ENCODE measurements at places on chromosomes 16 and 17. TPM values are rescaled to one million over a fixed set of nuclear protein-coding genes. Genes with fewer than 3 reads are reported as not detected.

CACNA1G gene
- total RNA-seq = 0.31 TPM

GRCh38 chr17:66353937-66354401 is 51.6 kb downstream of the PRKCA start:
- DNase-seq = no peak

BCKDK gene
- total RNA-seq = 20.3 TPM

TBC1D3E gene
- not detected for total RNA-seq

- DNase-seq = peak; percentile 19
These were observed 15.2 kb downstream of the MRM3 start for GRCh38 chr17:797236-797840.

- DNase-seq = no peak
These were observed 813 bp upstream of the THAP11 start for GRCh38 chr16:67841198-67841815.

EFTUD2 gene
- total RNA-seq = 93.3 TPM

GRCh38 chr17:8532021-8532420 is 96.3 kb downstream of the NDEL1 start:
- DNase-seq = no peak

SLFN12 gene
- 27.4 TPM for total RNA-seq

DNA sequence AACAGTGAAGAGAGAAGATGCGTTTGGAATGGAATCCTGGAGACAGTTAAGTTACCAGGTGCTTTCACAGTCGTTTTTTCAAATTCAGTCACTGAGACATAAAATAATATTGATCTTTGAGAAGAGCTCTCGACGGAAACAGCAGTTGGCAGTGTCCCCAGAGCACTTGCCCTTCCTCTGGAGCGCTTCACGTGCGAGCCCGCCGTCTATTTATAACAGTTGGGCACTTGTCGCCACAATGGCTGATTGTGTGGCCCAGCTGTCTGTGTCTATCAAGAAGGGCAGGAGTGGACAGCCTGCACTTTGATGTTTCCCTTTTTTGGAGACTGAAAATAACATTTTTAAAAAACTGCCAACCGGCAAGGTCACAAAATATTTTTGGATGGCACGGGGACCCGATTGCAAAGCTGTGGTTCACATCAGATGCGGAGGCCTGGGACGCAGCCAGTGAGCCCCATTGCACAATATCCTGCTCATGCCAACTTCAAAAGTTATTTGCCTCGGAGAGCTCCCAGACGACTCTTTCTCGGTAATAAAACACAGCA is 62.9 kb downstream of the ADCY9 start:
- DNase-seq = peak; percentile 85

DNA sequence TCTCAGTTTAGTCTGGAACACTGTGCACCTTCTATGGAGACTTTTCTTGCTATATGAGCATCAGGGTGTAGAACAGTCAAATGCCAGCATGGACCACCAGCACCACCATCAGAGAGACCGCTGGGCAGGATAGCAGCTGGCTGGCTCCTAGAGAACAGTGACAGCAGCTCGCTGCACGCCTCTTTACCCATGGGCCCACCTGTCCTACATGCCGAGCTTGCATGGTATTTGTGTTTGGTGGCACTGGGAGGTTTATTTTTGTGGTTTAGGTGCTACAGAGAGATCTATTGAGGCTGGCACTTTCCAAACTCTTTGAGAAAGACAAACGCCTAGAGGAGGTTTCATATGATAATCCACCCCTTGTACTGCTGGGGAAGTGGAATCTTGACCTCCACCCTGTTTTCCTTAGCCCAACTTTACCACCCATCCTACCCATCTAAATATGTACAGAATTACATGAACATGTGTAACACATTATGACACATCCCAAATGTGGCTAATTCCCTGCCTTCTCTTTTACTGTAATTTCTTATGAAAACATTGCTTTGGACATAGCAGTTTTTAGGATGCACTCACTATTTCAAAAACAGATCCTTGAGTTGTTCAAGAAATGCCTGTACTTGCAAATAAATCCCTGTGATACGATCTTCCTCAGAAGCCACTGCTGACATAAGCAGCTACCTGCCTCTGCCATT is 46.3 kb downstream of the COG7 start:
- no peak for DNase-seq

KCNG4 gene
- total RNA-seq = not detected

DNAAF8 gene
- total RNA-seq = 11.3 TPM

DNA sequence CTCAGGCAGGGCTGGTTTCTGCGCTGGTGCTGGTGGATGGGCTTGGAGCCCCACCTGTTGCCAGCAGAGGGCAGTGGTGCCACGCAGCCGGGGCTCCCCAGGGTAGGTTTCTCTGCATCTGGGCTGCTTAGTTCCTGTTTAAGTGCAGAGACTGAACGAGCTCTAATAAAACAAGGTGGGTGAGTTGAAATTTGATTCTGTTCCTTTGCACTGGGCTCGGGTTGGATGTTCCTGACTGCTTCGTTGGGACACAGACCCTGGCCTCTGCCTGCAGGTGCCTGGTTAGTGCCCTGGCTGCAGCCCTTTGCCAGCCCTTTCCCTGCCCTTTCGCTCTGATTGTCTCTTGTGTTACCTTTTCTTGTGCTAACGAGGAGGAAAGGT is 30.0 kb downstream of the TBCD start:
- peak; percentile 84 for DNase-seq
